AG09309 (cell line): ENCODE measurements at places on chromosomes 3 and 15.

DNA sequence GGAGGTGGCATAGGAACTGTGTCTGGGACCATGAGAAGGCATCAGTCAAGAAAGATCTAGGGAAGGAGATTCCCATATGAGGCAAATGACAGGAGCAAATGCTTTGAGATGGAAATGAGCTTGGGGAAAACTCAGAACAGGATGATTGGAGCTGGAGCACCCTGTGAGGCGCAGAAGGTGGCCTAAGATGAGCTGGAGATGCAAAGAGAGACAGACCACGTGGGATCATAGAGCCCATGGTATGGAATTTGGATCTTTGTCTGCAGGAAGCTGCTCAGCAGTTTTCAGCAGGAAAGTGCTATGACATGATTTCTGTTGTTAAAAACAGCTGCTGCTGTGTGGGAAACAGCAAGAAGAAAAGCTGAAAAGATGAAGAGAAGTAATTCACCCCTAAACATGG is 310.6 kb downstream of the MAGI1 start:
- no peak for DNase-seq

GRCh38 chr15:80132382-80132781 is 20.4 kb upstream of the FAH start:
- no peak for DNase-seq

DNA sequence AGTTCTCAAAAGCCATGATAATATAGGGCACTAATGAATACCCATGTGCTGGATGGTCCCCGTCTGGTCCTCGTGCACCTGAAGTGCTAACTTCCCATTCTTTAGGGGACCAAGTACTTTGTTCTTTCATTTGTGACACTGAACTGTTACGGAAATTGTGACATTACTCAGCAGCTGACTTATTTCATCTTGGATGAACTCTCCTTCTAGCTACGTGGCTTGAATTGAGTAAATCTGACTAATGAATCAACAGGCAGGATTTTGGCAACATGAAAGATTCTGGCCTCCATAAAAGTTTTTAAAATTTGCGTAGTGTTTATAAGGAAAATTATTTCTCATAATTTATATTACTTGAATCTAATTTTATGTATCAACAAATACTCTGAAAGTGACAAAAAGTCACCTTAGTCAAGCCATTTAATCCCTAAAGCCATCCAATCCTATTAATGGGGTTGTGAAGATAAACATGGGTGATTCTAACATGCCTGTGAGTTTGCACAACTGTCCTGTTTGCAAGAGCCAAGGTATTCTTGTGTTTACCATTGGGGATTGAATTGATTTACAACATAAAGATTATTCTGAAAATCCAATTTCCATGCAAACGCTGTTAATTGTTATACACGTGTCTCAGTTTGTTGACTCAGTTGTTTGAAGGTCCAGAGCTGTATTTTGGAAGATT is 119.9 kb downstream of the AGBL1 start:
- DNase-seq: no peak

DNA sequence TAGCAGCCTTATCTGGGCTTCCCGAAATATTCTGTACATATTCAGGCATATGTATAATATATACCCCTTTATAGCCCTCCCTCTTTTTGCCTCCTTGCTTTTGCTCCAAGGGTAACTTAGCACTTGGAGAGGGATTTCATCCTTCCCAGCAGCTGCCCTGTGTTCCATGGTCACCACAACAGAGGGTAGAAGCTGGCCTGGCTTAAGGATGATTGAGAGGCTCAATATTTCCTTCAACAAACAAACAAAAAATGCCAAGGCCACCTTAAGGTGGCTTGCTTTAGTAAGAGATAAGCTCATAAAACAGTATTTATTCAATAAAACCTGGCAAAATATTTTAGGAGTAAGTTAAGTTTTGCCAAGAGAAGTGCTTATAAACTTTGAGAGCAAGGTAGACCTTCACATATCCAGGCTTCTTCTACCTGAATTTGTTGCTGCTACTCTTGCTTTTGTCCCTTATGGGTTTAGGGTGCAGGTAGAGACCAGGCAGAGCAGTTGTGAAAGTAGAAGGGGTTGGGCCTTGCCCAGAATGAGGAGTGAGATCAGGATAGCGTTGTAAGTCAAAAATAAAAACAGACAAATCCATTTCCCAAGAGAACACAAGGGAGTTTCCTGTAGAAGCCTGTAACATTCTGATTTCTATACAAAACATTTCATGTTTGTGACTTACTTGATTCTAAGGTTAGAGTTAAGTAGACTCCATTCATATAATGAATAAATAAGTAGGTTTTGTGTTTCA is 52.7 kb upstream of the ATOSA start:
- DNase-seq: no peak

DNA sequence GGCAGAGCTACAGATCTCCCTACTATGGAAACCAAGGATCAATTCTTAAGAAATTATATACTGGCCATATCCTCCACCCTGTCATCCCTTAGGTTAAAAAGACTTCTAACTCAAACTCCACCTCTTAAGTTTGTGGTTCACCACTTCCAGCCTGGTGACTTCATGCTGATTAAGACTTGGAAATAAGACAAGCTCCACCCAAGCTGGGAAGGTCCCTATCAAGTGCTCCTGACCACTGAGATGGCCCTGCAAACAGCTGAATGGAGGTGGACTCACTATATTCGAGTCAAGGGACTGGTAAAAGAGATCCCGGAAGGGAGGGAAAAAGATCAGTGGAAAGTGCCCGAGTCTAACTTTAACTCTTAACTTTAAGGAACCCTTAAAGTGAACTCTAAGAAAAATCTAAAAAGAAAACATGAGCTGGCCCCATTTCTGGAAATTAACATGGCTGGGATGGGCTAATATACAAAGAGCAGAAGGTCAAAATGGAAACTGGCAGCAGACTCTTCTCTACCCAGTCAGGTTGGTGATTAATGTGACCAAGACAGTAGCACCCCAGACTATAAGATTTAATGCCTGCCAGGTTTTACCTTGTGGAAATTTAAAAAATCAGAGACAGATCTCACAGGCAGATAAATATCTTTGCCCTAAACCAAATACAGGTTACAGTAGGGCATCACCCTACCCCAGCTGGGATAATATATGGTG is 43.9 kb downstream of the PPCDC start:
- DNase-seq: no peak
